ENCODE measurements at places on chromosomes 6 and 20.

GRCh38 chr6:2857580-2858337, 16.1 kb upstream of the SERPINB1 start:
- peak; percentile 55 for DNase-seq

DNA sequence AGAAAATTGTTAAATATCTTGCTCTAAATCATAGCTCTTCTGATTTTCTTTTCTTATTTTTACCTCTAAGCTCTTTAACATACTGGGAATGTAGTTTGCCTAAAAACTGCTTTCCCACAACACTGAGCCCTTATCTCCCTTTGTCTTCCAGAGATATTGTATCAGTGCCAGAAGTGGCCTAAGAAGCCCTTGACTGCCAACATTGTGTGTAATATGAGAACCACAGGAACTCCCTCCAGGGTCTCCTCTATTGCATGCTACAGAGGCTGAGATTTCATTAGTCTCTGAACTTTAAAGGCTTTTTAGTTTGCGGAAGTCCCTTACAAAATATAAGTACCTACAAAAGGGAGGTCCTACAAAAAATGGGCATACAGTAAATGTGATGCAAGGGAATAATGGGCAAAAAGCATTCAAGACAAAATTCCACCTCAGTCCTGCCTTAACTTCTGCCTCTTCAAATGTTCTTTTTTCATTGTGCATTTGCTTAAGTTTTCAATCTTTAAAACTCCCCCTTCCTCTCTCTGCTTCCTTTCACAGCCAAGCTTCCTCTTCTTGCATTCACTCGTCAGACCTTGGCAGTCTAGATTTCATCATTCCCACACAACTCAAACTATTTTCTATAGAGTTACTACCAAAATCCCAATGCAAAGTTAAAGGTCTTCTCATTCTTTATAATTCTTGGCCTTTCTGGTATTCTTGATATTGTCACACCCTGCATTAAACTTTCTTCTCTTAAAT, 76.5 kb downstream of the ADGRG6 start:
- DNase-seq, result no peak

- no peak for DNase-seq
These were observed 65.8 kb downstream of the ADGRG6 start for GRCh38 chr6:142367501-142368018.

DNA sequence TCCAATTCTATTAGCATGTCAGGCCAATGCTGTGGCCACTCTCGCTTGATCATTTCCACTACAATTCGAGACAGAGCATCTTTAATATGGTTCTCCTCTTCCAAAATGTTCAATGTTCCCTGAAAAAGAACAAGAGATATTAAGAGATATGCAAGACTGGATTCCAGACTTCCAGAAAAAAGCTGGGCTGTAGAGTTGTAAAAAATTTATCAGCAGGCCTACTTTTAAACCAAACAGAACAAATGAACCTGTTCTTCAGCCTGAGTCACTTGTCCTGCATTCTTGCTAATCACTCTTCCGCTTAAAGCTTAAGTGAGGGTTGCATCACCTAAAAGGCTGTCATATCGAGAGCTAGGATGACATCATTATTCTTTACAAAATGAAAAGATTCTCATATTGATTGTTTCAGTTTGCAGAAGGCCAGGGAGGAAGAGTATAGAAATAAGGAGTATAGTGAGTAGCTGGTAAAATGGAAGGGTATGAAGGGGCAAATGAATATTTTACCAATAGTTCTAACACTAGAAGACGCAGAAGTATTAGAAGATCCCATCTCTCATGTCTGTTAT, 4.9 kb downstream of the XPO5 start:
- no peak for DNase-seq
